ENCODE measurements at places on chromosomes 5 and 9.

DNA sequence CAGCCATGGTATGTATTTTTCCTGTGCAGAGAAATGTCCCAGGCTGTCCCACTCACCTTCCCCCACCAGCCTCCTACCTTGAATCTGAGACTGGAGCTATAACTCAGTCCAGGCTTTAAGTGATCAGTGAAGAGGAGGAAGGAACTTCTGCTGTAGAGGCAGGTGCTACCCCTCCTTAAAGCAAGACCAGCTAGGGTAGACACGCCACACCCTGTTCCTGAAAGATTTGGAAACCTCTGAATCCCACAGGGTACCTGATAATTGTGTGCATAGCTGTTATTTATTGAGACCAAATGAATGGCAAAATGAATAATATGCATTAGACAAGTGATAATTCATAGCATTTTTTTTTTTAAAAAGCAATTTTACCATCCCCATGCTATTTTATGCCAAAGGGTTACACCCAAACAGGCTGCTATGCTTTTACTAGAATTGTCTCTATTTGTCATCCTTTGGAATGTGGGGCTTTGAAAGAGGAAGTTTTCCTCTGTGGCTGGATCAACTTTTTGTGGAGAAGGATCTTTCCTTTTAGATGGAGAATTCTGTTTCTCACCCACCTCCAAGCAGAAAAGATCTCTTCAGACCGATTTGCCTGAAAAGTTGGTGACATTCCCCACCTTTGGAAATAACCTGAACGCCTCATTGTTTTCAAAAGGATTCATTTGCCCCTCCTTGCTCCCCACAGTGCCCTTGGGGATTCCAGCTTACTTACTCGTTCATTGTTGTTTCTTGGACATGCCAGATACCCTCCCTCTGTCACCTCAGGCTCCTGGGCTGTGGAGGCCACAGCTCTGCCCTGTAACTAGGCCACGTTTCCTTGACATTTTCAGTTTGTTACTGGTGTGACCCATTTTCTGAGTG lies 248.7 kb downstream of the NR3C1 start:
- no peak for DNase-seq

- no peak for DNase-seq
Measured at GRCh38 chr9:91150273-91150997, 211.3 kb downstream of the AUH start.

- no peak for DNase-seq
Measured at GRCh38 chr5:111847052-111847925, 90.3 kb upstream of the NREP start.

GRCh38 chr5:154473581-154474283 lies 4.3 kb downstream of the HAND1 start:
- DNase-seq, result no peak

GRCh38 chr9:108786901-108787689 lies 68.7 kb downstream of the ACTL7B start:
- no peak for DNase-seq

DNA sequence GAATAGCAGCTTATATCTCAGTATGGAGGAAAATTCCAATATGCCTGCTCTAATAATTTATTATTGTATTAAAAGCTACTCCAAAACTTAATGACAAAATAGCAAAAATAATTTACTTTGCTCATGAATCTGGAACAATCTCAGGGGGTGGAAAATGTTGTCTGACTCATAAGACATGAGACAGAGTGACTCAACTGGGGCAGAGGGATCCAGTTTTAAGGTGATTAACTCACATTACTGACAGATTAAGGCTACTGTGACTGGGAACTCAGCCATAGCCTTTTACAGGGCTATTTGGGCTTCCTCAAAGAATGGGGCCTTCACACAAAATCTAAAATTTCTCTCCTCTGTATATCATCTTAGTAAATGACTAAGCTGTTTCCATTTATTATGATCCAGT lies 1172.9 kb downstream of the CDH12 start:
- DNase-seq, result no peak

- DNase-seq, result no peak
Measured at GRCh38 chr5:143105216-143105905, 298.1 kb downstream of the NR3C1 start.

GRCh38 chr9:68844631-68845612 lies 139.9 kb downstream of the PIP5K1B start:
- DNase-seq, result no peak

GRCh38 chr9:110748251-110748893 lies 79.8 kb downstream of the MUSK start:
- DNase-seq, result no peak

DNA sequence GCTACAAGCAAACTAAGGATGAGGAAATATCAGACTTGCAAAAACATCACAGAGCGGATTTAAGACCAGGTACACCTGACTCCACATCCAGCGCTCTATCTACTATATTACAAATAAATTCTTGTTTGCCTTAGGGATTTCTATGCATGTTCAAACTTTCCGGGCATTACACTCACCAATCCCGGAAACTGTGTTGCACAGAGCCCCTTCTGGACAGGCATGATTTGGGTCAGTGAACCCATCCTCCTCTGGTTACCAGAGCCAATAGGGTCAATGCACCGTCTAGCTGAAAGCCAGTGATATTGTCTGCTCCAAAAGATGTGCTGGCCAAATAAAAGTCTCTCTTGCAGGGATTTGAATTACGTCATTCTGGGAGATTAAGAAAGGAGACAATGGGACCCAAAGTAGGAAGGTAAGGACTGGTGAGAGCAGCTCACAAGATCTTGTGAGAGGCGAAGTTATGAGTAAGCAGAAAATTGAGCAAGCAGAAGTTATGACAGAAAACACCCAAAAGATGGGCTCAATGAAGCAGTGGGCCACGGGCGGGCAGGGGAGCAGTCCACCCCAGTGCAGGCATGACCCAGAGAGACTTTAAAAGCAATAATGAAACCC lies 155.8 kb upstream of the RAI14 start:
- no peak for DNase-seq

DNA sequence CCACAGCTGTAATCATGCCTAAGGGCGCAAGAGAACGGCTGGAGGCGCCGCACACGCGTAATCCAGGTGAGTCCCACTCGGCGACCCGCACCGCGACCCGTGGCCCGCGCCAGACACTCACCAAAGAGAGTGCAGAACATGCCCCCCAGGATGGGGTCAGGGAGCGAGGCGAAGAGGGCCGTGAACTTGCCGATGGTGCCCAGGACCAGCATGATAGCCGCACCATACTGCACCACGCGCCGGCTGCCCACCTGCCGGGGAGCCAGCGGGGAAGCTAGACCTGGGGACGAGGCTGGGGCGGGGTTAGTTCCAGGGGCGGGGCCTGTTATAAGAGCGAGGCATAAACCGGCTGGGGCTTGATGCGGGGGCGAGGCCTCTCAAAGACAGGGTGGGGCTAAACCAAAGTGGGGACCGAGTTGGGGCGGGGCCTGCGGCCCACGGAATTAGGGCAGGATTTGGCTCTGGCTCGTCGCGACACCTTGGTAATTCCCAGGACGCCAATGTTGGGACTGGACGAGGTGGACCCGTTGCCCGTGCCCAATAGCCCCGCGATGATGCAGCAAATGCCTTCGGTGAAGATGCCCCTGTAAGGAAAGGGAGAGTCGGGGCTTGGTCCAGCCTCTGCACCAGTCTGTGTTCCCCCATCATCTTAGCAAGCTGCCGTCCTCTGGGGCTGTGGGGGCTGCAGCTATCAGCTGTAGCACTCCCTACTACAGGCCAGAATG lies 4.8 kb downstream of the SLC23A1 start:
- DNase-seq, result no peak

DNA sequence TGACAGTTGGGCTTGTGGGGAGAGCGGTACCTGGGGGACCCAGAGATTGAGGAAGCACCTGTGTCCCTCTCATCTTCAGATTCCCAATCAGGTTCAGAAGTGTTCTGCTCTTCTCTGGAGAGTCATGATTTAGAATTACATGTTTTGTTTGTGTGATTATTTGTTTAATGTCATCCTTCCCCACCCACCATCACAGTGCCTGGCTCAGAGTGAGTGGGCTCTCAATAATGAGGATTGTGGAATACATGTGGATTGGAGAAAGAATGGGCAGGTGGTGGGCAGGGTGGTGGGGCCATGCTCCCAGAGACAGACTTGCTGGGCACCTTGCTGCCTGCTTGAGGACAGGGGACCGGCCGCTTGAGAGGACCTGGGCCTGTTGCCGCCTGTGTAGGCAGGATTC lies 88.0 kb downstream of the PPARGC1B start:
- no peak for DNase-seq

- no peak for DNase-seq
Measured at GRCh38 chr5:114184006-114184405, 177.9 kb upstream of the KCNN2 start.

- DNase-seq, result no peak
Measured at GRCh38 chr5:75331095-75332090, 5.6 kb upstream of the HMGCR start.

DNA sequence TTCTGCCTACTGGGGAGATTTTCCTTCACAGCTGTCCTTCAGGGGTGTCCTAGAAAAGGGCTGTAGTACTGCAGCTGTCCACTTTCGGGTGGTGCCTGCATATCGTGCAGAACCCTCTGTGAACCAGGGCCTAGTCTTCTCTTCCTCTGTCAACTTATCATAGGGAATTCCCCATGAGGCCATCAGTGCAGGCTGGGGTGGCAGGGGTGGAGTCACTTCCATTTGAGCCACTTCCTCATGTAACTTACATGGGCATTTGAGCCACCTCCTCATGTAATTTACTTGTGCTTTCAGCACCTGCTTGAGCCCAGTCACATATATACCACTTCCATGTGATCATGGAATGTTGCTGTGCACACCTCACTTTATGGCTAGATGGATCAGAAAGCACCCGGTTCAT lies 742.0 kb upstream of the RGMB start:
- no peak for DNase-seq

- DNase-seq, result no peak
Measured at GRCh38 chr5:169567079-169567478, 16.5 kb upstream of the SPDL1 start.

DNA sequence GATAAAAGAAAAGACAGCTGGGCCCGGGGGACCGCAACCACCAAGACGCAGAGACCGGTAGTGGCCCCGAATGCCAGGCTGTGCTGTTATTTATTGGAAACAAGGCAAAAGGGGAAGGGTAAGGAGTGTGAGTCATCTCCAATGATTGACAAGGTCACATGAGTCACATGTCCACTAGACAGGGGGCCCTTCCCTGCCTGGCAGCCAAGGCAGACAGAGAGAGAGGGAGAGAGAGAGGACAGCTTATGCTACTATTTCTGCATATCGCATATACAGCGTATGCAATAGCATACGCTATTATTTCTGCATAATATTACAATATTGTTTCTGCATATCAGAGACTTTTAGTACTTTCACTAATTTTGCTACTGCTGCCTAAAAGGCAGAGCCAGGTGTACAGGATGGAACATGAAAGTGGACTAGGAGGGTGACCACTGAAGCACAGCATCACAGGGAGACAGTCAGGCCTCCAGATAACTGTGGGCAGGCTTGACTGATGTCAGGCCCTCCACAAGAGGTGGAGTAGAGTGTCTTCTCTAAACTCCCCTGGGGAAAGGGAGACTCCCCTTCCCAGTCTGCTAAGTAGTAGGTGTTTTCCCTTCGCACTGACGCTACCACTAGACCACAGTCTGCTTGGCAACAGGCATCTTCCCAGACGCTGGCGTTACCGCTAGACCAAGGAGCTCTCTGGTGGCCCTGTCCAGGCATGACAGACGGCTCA lies 50.3 kb downstream of the RFX3 start:
- no peak for DNase-seq

- DNase-seq, result no peak
Measured at GRCh38 chr9:77291714-77292113, 114.4 kb downstream of the VPS13A start.

- DNase-seq, result no peak
Measured at GRCh38 chr5:95070453-95070852, 214.4 kb downstream of the MCTP1 start.

GRCh38 chr5:173271419-173271818 lies 36.4 kb upstream of the NKX2-5 start:
- DNase-seq, result no peak

DNA sequence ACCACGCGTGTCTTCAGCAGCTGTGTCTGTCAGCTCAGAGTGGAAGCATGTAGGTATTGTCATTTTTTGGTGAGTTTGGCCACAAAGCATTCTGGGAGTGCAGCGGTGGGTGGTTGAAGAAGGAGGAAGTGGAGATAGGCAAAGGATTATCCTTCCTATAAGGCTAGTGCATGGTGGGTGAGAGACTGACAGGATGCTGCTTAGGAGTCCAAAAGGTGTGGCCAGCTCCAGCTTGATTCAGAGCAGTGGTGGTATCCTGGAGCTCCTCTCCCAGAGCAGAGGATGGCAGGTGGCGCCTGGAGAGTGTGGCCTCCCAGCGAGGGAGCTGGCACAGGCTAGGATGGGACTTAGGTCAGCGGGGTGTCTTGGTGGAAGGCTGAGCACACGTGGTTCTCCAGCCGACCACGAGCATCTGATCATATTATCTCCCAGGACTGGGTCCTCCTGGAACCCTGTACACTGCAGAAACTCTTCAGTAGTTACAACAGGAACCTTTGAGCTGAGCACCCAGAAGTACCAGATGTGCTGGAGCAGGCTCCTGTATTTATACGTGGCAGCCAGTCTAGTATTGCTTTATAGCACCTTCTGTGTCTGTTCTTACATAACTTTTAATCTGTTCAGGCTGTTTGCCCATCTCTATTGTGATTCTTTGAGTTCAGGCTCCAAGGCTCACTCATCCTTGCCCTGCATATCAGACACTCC lies 29.6 kb downstream of the MAML1 start:
- no peak for DNase-seq

- DNase-seq, result no peak
Measured at GRCh38 chr9:69980041-69980440, 63.6 kb upstream of the MAMDC2 start.

GRCh38 chr5:97125125-97125683 lies 17.2 kb downstream of the LIX1 start:
- DNase-seq, result no peak

Measured in activated CD8-positive, alpha-beta memory T cell treated with anti-CD3 and anti-CD28 coated beads for 4 hours (primary cell).